ENCODE measurements at places on chromosomes 2 and 18.
A peak's percentile ranks its signal among the peaks of the same experiment; 100 is the strongest.

DNA sequence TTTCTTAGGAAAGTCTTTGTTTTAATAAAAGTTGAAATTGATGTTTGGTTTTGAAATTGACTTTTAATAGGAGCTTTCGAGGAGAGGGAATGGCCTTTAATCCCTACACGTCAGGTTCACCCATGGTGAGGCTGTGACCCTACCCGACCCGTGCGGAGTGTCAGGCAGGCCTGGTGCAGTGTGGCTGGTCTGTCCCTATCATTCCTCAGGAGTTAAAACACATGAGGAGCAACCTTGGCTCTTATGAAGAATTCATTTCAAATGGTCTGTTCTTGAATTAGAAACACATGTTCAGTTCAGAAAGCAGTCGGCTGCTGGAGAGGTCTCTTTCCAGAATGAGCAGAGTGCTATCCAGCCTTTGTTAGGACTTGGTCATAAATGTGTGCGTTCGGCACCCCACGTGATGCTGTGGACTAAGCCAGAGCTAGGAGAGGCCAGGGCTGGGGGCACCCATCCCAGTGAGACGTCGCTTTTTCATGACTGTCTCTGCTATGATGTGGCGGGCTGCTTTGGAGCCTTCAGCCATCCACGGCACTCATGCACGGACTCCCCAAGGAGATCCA is 54.7 kb downstream of the EMILIN2 start:
- DNase-seq: no peak

GRCh38 chr18:13194239-13194638 is 24.3 kb upstream of the LDLRAD4 start:
- DNase-seq: no peak

DNA sequence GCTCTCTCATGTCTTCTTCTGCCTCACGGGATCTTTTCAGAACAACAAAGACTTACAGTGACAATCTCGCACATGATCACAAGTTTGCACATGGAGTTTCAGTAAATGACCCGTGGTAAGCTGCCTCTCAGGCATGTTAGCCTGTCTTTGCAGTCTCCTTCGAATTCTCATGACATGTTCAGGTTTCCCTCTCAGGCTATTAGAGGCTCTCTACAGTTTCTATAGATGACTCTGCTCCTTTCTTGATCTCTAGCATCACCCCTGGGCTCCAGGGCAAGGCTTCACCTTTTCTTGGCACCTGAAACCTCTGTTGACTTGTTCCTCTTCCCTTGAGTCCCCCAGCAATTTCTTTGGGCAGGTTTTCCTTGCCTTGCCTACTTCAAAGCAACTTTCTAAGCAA is 23.0 kb downstream of the MPP4 start:
- no peak for DNase-seq

- no peak for DNase-seq
These were observed 31.1 kb downstream of the GREB1 start for GRCh38 chr2:11564816-11565567.

- no peak for DNase-seq
These were observed 123.8 kb upstream of the ZEB2 start for GRCh38 chr2:144643537-144644336.

- DNase-seq: no peak
These were observed 28.1 kb downstream of the ARHGAP25 start for GRCh38 chr2:68762665-68763064.

DNA sequence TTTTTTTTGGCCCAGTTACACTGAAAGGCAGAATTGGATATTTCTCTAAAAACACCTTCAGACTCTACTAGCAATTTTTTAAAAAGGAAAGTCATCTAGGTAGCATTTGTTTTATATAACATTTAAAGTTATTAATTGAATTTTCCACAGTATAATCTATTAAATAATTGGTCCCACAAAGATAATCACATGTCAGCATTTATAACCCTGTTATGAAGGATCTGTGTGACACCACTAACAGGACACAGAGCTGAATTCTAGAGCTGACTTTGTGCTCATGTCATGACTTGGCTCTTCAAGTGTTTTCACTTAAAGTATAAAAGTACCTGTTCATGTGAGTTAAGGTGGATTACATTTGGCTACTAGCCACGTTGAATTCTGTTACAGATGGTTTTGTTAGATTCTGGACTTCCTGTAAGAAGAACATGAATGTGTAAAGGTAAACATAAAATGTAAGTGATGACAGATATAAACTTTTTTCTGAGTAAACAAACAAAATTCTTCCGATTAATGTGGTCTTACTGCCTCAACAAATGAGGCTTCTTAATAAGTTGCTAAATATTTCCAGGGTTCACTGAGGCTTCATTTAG is 69.1 kb upstream of the PROKR1 start:
- no peak for DNase-seq

GRCh38 chr2:33457556-33458247 is 18.7 kb upstream of the RASGRP3 start:
- DNase-seq: peak; percentile 62

GRCh38 chr2:98823196-98824170 is 92.6 kb upstream of the MGAT4A start:
- DNase-seq: no peak

GRCh38 chr18:63788447-63789096 is 13.4 kb downstream of the SERPINB7 start:
- no peak for DNase-seq

DNA sequence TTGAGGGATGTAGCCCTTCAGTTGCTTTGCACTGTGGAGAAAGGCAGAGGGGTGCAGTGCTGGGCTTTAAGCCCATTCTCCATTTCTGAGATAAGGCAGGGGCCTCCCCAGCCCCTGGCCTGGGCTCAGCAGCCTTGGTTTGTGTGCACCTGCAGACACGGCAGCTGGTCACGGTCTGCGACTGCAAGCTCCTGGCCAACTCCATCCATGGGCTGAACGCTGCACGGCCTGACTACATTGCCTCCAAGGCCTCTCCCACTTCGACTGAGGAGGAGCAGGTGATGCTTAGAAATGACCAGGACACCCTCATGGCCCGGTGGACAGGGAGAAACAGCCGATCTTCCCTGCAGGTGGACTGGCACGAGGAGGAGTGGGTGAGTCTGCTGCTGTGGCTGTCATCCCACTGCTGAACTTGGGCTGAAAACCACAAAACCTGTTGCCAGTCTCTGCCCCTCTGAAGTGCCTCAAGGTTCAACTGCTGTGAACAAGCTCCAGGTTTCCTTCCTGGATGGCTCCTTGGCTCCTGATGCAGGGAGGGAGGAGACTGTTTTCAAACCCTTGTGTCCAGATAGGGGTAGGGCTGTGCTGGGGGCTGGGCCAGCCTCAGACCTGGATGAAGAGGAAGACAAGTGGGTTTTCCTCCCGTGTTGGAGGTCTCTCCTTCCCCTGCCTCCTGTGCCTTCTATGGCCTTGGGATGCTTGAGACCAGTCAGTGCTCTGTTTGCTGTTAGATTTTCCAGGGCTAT is 54.0 kb downstream of the COA5 start:
- no peak for DNase-seq

DNA sequence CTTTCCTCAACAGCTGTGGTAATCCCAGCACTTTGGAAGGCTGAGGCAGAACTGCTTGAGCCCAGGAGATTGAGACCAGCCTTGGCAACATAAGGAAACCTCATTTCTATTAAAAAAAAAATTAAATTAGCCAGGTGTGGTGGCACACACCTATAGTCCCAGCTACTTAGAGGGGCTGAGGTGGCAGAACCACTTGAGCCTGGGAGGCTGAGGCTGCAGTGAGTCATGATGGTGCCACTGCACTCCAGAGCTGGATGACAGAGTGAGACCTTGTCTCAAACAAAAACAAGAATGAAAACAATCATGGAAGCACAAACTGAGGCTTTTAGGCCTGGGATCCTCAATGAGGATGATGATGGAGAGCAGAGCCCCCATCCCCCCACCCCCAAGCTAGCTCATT is 19.8 kb downstream of the GAREM1 start:
- no peak for DNase-seq

DNA sequence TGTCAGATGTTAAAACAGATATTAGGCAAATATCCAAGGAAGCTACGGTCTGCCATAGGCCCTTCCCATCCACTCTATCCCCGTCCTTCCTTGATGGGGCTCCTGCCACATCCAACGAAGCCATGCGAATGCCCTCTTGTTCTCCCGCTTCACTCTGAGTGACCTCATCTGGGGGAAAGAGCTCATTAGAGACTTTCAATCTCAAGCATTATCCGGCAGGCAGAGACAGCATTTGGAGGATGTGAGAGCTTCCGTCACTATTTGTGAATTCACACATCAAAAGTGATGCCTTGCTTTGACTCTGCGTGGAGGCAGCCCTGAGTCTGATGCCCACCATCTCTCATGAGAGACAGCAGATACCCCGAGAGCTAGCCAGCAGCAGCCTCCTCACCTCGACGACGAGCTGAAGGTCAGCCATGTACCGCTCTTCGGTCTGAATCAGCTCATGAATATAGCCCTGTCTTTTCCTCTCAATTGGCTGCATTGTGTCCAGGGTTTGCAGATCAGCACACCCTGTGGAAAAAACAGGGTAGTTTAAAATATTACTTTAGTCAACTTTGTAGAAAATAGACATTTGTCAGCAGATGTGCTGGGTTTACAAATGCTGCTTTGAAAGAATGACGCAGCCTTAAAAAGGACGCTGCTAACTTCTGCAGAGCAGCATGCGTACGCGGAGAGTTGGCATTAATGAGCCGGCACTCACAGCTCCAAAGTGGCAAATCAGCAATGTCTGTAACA is 45.9 kb downstream of the FAM228A start:
- peak; percentile 3 for DNase-seq

DNA sequence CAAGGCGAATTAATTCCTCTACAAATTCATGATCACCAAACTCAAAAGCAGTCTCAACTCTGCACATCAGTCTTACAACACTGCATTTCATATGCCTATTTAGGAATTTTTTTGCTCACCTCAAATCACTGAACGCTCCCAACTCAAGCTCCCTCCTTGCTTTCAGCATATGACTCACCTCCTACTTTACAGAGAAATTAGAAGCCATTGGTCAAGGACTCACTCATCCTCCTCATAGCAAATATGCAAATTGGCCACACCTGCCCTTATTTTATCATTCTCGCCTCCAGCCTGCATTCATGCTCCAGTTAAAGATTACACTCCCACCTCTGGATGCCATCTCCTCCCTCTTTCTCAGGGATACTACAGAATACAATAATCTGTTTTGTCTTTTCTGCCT is 148.8 kb downstream of the MBD2 start:
- no peak for DNase-seq

GRCh38 chr18:23547306-23547705 is 39.0 kb downstream of the NPC1 start:
- DNase-seq: no peak

GRCh38 chr2:219643788-219644398 is 16.5 kb downstream of the SLC4A3 start:
- DNase-seq: no peak

DNA sequence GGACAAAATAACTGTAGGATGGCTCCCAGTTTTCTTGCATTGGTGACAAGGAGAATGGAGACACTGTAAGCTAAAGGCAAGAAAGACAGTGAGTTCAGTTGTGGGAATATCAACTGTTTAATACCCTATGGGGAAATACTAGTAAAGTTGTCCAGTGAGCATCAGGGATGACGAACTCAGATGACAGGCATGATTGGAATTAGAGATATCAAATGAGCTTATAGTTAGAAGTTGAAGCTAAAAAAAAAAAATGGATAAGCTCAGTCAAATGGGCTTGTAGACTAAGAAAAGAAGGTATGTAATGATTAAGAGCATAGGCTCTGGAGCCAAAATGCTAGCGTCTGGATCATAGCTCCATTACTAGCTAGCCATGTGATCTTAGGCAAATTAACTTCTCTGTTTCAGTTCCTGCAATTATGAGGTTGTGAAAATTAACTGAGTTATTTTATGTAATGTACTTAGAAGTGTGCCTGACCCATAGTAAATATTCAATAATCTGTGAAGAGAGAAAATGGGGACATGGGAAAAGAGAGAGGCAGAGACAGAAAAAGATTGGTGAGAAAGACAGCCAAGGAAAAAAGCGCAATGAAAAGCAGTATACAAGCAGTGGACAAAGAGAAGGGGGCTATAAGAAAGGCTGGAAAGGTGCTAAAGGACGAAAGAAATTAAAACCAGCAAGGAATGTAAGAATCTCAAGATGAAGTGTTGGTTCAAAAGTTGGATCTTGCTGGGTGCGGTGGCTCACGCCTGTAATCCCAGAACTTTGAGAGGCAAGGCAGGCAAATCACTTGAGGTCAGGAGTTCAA is 95.7 kb upstream of the SLC39A10 start:
- DNase-seq: no peak

DNA sequence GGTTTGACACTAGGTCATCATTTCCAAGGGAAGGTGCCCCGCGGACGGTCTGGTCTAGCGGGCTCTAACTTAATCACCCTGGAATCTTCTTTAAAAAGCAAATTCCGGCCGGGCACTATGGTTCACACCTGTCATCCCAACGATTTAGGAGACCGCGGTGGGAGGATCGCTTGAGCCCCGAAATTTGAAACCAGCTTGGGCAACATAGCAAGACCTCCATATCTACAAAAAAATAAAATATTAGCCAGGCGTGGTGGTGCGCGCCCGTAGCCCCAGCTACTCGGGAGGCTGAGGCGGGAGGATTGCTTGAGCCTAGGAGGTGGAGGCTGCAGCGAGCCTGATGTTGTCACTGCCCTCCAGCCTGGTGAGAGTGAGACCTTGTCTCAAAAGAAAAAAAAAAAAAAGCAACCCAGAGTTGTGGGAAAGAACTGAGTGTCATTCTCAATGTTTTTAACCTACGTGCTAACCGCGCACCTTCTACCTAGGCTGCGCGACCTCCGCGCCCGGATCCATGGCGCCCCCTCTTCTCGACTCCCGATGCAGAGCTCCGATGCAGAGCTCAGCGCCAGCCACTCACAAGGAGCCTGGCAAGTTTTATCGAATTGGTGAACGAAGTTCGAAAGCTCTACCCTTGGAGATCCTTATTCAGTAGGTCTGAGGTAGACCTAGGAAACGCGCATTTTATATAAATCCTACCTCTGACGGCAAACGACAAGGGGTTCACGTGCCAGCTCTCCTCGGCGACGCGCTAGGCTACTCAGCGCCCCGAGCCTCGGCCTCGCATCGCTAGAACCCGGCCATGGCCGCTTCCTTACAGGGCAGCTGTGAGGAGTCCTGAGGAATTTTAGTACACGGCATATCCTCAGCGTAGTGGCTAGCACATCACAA is 888 bp upstream of the TWSG1 start:
- no peak for DNase-seq

DNA sequence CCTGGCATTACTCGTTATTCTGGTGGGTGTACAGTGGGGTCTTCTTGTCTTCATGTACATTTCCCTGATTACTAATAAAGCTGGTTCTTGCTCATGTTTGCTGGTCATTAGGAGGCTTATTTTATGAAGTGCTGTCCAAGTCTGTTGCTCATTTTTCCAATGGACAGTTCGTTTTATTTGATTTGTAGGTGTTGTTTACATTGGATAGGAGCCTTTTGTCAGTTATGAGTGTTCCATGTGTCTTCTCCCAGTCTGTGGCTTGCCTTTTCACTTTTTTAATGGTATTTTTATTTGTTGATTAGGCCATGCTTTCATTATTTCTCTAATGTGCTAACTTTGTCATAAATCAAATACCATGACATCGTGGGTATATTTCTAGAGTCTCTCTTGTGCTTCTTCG is 51.9 kb downstream of the CEP192 start:
- DNase-seq: no peak

GRCh38 chr2:99442837-99443236 is 47.0 kb downstream of the REV1 start:
- no peak for DNase-seq

Data from GM13976 (cell line).